SJSA1 (cell line): ENCODE measurements at places on chromosomes 7 and 10. TPM values are rescaled to one million over a fixed set of nuclear protein-coding genes. Genes with fewer than 3 reads are reported as not detected.

HNRNPH3 gene
- total RNA-seq, result 19.2 and 33.5 TPM in 2 replicates

ZNF239 gene
- 1.7 and 2.5 TPM in 2 replicates for total RNA-seq

IKZF1 gene
- not detected in 2 replicates for total RNA-seq

TCERG1L gene
- not detected in 2 replicates for total RNA-seq

DNA sequence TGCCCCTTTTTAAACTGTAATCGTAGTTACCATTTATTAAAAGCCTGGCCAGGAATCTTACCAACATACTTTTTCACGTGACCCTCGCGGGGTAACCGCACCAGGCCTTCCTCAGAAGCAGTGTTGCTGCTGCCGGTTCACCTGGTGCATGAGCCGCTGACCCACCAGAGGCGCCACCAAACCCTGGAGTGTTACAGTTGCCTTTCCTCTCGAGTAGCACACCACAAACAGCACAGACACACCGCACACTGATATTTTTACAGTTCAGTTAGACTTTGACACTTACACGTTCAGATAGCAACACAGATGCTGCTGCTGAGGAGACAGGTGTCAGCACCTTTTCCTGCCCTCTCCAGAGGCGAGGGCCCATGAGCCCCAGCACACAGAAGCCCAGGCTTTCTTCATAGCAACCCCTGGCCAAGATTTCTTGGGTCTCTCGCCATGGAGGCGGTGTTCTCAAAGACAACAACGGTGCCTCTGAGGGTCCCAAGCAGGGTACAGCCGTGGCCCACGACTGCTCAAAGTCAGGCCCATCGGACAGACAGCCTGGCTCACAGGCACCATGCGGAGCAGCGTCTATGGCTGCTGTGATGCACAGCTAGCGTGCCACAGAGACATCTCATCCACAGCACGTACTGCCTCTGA is 123.1 kb downstream of the DIP2C start:
- no peak for DNase-seq

DNA sequence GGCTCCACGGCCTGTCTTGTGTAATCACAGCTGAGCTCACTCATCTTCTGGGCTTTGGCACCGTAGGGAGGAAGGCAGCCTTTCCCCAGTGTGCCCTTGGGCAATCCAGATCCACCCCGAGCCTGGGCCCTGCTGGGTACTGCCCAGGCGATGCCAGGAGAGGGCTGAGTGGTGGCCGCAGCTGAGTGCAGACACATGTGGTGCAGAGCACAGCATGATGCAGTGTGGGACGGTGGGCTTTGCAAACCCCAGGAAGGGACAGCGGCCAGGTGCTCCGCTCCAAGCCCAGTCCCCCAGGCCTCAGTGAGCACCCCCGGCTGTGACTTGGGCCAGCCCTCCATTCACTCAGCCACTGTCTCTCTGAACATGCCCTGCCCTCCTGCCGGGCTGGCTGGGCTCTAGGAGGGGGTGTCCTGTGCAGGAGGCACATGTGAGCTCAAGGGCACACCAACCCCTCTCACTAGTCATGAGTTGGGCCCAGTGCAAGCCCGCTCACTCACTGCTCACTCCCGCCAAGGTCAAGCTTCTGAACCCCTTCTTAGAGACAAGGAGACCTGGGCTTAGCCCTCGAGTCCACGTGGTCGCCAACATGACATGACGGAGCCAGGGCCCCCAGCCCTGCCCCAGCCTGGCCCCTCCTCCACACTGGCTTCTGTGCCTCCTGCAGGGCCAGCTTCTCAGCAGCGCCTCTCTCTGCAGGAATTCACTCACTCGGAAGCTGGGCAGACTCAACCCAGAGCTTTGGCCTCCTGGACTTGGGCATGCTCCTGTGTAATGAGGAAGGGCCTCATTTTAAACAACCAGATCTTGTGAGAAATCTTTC is 77.5 kb upstream of the INSIG1 start:
- DNase-seq, result no peak

DNA sequence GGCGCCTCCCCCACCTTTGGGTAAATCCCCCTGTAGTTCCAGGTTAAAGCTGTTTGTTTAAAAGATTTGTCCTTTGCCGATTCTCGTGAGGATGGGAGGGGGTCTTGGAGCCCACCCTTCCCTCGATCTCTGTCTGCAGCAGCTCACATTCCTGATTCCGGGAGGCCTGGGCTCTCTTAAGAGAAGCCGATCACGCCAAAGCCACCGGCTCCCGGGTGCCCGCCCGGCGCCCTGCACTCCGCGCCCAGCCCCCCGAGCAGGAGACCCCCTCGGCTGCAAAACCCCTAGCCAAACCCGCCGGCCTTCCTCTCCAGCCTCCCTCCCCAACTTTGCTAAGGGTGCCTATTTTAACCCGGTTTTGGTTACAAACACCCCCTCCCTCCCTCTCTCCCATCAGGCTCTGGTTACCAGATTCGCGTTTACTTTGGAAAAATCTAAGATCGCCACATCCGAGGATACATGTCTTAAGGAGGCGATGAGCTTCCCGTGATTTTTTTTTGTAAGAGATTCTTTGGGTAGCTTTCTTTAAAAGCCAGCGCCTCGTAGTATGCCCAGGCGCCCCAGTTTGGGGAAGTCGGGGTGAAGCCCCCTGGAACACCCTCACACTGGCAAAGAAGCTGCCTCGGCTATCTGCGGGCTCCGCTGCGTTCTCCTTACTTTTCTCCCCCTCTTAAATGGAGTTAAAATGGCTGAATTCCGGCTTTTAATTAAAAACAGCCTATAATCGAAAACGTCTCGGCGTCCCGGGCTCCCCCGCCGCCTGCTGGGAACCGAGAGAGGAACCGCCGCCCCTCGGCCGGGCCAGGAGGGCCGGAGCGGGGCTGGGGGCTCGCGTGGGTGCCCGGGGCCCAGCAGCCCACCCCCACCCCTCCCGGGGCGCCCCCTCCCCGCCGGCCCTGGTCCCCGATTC is 983 bp downstream of the TNRC18 start:
- no peak for DNase-seq

GRCh38 chr7:134255814-134256213 is 60.9 kb downstream of the SLC35B4 start:
- DNase-seq, result no peak

- DNase-seq, result no peak
These were observed 49.9 kb downstream of the BLVRA start for GRCh38 chr7:43808410-43808809.

- no peak for DNase-seq
These were observed 816.4 kb downstream of the GRM8 start for GRCh38 chr7:126436213-126436868.

GRCh38 chr7:84058311-84059076 is 136.1 kb downstream of the SEMA3A start:
- no peak for DNase-seq

DNA sequence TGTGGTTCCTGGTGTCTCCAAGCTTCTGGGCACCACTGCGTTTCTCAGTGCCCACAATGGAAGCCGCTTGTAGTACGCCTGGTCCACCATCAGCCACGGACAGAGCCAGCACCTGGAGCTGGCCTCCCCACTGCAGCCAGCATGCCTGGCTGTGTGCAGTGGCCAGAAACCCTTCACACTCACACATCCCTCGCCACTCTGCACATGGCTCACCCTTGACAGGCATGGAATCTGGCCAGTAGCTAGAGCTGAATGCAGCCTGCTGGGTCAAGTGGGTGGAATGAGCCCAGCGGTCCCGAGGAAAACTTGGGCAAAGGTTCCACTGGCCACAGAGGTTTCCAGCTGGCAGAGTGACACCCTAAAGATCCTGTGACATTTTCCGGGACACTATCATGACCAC is 146.0 kb upstream of the ADO start:
- no peak for DNase-seq

DNA sequence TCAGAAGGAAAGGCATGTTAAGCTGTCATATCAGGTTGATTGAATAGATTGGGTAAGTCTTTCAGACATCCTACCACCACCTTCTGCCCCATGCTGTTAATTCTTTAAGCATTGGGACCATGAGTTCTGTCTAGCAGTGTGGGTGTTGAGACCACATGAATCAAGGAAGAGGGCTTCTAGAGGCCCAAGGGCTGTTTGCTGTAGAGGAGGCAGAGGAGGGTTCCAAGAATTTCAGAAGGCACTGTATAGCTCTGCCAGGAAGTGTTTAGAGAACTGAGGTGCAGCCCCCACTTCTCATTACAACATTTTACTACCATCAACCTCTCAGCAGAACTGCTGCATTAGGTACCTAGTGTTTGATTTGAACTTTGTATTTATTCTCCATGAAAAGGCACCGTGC is 720.2 kb downstream of the AUTS2 start:
- DNase-seq, result no peak
